NCI-H1694 (cell line): ENCODE measurements at places on chromosomes 5 and 9.

DNA sequence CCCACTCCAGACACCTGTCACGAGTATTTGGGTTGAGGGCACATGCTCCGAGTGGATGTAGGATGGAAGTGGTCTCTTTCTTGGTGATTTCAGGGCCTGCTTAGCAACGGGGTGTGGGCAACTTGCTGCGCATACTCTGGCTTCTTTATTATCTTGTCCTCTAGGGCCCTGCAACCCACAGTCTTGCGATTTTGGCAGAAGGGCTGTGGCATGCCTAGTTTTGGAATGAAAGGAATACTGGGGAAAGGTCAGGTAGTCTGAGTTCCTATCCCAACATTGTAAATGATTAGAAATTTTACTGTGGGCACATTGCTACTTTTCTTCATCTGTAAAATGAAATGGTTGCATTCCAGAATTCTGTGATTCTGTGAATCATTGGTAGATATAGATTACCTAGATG is 74.3 kb downstream of the ACTBL2 start:
- DNase-seq: no peak

DNA sequence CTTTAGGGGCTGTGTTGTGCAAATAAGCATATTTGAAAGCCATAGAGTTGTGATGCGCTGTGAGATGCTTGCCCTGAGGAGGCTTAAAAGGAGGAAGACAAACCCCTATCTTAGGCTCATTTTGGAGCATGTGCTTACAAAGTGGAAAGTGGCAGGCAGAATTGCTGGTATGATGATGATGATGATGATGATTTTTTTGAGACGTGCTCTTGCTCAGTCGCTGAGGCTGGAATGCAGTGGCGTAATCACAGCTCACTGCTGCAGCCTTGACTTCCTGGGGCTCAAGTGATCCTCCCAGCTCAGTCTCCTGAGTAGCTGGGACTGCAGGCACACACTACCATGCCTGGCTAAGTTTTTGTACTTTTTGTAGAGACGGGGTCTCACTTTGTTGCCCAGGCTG is 1.7 kb downstream of the CNOT8 start:
- no peak for DNase-seq

- DNase-seq: no peak
Measured at GRCh38 chr5:113118765-113119164, 142.2 kb downstream of the DCP2 start.

- no peak for DNase-seq
Measured at GRCh38 chr5:171314728-171315385, 5.8 kb downstream of the TLX3 start.

DNA sequence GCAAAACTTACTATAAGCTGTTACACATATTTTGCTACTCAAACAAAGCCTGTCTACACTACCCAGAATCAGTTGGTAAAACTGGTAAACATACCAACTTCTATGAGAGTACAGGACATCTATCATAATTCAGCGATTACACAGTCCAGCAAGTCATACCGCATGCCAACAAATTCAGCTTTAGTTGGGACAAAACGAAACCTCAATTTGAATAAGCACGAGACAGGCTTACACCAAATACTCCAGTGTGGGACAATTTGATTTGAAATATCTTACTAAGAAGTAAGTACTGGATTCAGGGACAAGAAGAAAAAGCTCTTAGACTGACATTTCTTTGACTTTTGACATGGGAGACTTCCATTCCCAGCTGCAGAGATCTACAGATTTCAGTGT is 2.0 kb downstream of the NRG2 start:
- no peak for DNase-seq

DNA sequence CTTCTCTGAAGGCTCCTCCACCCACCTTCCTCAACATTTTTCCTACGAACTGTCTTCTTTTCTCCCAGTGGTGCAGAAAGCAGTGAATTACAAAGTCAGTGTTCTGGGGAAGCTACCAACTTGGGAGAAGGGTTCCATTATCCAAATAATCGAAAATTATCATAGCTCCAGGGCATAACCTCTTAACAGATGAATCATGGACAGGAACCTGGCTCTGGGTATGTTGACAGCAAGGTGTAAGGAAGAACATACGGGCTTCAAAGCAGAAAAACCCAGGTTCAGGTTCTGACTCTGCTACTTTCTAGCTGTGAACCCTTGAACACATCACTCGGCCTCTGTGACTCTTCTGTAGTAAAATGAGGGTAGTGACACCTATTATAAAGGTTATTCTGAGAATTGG is 351.3 kb downstream of the ENC1 start:
- no peak for DNase-seq

DNA sequence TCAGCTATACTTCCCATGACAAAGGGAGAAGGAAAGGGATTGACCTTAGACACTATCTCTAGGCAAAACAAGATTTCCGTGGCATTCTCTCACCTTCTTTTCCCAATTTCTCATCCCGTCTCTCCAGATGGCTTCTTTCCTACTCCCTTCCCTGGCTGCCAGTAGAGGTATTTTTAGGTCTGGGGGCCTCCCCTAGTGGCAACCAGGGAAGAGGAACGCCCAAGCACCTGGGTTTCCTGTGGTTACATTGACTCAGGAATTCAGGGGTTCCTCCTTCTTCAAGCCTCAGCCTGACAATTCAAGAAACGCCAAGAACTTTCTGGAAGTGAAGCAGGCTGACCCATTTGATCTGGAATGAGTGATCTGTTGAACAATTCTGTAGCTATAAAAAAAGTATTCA is 111.5 kb upstream of the OSMR start:
- no peak for DNase-seq

DNA sequence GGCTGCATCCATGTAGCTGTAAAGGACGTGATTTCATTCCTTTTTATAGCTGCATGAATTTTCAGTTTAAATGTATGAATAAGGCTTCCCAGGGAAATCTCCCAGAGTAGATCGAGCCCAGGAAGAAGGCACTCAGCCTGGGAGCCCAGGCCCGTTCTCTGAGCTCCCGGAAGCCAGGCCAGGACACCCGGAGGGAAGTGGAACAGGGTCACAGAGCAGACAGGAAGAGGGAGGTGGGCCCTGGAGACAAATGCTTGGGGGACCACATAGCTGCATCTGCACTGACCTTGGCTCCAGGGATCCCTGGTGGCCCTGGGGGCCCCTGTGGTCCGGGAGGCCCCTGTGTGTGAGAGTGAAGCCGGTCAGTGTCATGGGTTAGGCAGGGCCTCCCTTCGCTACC is 19.7 kb upstream of the PHYKPL start:
- DNase-seq: no peak

DNA sequence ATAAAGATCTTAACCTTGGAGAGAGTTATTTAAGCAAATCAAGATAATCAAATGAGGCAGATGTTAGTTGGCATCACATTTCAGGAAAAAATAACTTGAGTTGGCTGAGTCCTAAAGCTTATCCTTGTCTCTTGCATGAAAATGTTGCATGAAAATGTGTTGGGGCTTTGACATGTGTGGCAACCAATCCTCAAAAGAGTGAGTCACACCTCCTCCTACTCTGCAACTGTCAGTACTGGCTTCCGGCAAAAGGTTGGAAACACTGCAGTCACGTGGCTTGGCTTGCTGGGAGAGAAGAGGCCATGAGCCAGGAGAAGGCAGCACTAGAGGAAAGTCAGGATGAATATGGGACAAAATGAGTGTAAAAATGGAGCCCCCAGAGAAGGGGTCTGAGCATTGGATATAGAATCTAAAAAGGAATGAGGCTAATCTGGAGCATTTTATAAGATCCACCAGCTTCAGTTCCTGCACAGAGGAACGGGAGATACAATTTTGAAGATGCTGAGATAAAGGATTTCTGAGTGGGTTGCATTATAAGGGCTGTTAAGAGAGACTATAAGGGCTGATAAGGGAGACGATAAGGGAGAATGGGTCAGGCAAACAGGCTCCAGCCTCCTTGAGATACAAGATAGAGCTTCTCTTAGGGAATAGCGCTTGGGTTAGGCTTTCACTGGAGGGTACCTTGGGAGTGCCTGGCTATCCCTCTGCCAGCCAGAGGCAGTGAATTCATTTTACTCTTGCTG is 43.1 kb downstream of the SPATA31D1 start:
- no peak for DNase-seq

- DNase-seq: peak; percentile 85
Measured at GRCh38 chr9:99296291-99296951, 74.3 kb downstream of the SEC61B start.

GRCh38 chr5:172451771-172452197 is 2.5 kb downstream of the SH3PXD2B start:
- no peak for DNase-seq

GRCh38 chr5:32780508-32780919 is 69.4 kb downstream of the NPR3 start:
- DNase-seq: no peak
